ENCODE measurements at places on chromosomes 7 and 10.

DNA sequence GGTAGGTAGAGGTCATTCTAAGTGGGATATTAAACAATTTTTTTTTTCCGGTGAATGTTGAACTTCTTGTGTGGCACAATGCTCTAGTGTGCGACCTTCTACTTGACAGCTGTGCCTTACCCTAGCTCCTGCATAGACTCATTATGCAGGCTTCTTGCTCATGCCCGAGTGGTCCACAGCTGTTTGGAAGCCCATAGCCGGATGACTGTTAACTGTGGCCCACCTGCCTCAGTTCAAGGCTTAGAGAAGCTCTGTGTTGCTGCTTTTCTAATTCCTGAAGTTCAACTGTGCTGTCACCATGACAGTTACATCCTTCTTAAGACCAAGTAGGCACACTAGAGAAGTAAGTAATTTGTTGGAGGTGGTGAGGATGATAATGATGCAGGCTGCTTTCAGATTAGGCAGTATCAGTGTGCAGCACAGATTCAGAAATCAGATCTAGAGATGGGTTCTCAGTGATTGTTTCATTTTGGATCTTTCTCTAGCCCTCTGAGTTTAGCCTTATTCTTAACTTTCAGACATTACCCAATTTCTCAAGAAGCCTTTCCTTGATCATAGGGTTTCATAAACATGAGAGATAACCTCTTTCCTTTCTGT, 278.4 kb downstream of the PHF14 start:
- no peak for DNase-seq

DNA sequence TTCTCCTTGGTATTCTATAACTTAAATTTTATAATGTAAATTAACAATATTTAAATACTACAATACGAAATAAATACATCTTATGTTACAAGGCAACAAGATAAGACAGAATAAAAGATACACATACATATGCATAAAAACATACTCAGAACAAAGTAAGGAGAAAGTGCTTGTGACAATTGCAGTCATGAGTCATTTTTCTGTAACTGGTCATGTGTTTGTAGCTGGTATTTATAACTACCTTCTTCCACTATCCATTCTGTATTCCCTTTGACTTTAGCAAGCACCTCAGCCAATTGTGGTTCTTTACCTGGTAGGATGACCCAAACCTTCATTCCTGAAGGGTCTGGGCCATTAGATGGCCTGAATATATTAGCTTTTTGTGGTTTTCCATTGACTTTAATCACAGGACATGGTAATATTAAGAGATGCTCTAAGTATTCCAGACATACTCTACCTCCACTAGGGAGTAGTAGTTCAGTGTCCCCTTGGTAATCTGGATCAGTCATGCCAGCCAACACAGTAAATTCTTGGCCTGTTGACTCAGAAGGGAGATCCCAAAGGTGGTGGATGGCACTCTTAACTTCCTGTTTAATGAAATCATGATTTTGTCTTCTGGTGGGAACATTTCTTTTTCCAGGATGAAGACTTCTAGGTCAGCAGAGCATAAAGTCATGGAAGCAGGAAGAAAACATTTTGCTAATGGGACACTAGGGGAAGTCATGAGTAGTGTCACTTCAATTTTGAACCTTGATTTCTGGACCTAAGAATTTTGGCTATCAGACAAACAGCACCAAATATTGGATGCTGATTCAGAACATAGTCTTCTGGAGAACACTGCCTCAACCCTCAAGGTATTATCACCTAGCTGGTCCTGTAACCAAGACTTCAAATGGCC, 733.7 kb upstream of the IGFBP3 start:
- no peak for DNase-seq

GRCh38 chr7:48337012-48337621, 165.9 kb downstream of the ABCA13 start:
- DNase-seq = no peak

- DNase-seq = no peak
These were observed 31.9 kb downstream of the DLD start for GRCh38 chr7:107922886-107923285.

- DNase-seq = no peak
These were observed 109.3 kb downstream of the TCF7L2 start for GRCh38 chr10:113059371-113059780.

GRCh38 chr10:18005781-18006456, 54.2 kb downstream of the SLC39A12 start:
- no peak for DNase-seq

DNA sequence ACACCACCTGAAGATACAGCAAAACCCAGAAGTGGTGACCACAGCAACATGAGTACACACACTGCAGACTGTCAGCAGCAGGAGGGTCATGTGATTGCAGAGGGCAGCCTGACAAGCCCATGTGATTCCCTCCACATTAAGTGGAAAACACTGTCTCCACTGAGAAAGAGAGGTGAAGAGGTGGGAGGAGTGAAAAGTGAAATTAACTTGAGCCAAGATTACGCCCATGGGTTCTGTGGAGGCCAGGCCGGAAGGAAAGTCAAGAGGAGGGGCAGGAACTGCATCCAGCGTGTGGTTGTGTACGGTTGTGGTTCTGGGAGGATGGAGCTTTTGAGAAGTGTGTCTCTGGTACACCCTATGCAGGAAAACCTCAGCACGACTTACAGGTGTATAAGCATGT, 138.5 kb downstream of the PLXNA4 start:
- peak; percentile 23 for DNase-seq

DNA sequence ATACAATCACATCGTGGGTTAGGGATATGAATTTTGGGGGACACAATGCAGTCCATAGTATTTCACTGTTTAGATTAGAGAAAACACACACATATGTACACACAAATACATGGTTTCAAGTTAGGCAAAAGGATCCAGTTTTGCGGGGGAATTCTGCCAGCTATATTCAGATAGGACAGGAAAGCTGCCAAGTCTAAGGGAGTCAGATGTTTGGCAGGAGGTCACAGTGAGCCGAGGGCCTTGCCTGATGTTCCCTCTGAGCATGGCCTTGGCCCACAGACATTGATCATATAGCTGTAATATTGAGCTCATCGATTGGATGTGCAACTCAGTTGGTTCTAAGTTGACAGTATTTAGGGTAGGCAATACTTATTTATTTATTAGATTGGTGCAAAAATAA, 122.8 kb downstream of the ADRA2A start:
- no peak for DNase-seq
